ENCODE measurements at places on chromosomes 6 and 20.

DNA sequence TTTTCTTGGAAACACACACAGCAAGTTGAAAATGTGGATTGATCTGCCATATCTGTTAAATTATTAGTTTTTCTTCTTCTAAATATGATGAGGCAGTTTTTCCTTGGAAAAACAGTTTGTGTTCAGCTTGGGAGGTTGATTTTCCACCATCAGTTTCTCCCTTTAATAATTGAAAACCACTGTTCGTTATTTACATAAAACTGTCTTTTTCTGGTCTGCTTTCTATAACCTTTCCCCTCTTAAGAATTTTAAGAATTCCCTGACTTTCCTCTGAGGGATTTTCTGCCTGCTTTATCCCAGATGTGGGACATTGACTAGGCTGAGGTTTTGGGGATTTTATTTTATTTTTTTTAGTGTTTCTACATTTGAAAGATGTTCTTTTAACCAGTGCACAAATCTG is 27.2 kb downstream of the DSE start:
- no peak for DNase-seq

- no peak for DNase-seq
Observed at GRCh38 chr6:12719017-12719416, 2.5 kb downstream of the PHACTR1 start.

DNA sequence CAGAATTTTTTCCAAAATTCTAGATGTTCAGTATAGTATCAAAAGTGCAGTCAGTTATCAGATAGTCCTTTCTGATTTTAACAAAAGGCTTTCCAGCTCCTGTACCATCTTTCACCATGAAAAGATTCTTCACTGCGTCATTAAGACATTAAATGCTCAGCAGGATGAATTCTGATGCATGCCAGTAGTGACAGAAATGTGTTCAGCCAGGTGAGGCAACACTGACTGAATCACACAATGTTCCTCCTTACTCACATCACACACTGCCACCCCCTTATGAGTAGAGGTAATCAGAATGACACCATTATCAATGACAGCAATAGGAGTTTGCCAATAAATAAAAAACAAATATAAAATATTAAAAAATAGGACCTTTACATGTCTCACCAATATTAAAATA is 426.6 kb upstream of the PLCB4 start:
- DNase-seq: no peak

DNA sequence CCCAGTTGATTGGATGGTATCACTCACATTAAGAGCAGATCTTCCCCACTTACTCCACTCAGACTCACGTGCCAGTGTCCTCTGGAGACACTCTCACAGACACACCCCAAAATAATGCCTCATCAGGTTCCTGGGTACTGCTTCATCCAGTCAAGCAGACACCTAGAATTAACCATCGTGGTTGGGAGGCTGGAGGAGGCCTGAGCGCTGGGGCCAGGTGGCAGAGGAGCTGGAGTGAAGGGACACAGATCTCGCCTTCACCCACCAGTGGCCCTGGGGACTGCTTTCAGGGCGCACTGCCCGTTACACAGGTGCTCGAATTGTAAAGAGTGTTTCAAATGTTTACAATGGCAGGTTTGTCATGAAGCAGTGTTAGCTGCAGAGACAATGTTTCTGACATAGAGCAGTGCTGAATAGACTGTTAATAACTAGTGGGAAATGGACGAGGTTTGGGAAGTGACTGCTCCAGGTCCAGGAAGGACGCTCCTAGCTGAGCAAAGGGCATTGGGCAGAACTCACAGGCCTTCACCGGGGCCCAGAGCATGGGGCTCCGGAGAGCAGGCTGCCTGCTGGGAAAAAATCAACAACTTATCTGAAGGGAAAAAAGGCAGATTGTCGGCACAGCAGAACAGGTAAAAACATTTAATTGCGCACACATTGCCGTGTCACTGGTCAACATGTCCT is 38.4 kb downstream of the TMEM242 start:
- DNase-seq: no peak

- no peak for DNase-seq
Observed at GRCh38 chr6:6820641-6821238, 232.2 kb downstream of the LY86 start.

DNA sequence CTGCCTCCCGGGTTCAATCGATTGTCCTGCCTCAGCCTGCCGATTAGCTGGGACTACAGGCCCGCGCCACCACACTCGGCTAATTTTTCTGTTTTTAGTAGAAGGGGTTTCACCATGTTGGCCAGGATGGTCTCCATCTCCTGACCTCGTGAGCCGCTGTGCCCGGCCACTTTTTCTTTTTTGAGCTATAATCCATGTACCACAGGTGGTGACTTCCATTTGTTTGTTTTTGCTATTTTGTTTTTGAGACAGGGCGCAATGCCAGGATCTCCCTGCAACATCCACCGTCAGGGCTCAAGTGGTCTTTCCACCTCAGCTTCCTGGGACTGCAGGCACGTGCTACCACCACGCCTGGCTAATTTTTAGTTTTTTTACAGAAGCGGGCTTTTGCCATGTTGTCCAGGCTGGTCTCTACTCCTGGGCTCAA is 8.5 kb downstream of the HSPA1B start:
- DNase-seq: no peak

DNA sequence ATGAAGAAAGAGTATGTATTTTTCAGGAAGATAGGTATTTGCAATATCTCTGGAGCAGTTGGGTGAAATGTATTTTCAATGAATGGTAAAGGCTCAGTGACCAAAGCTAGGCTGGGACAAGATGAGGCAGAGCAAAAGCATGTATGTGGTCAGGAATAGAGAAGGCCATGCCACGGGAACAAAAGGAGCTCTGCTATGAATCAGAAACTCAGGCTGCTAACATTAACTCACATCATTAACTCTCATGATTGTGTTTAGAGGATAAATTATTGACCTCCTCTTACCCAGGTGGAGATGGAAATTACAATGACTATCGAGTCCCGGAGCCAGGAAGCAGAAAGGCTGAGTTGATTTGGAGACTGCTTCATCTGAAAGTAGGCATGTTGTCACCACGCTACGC is 220.2 kb downstream of the FUT9 start:
- DNase-seq: no peak

- DNase-seq: no peak
Observed at GRCh38 chr6:56764081-56764566, 121.4 kb upstream of the DST start.

DNA sequence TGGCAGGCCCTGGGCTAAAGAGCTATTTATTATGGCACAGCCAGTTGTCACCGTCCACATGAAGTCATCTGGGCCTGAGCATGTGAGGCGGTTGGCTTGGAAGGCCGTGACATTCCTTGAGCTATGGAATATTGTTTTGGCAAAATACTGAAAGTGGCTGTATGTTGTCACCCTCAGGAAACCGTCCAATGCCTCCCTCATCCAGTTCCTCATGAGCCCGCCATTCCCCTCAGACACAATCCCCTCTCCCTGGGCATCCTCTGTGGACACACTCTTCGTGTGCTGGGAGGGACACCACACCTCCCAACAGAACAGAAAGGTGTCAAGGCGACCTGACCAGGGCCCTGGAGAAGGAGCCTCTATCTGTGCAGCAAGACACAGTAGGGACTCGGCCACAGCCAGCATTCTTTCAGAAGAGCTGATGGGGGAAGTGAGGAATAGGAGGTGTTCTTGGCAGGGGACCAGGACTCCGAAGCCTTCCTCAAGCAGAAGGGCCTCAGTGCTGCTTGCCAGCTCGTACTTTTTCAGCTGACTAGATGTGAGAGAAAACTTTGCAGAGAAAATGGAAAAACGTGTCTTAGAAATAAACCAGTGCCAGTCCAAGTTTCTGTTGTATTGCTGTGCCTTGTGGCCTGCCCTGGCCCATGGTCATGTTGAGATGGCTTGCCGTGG is 120.5 kb downstream of the SOD2 start:
- DNase-seq: no peak

DNA sequence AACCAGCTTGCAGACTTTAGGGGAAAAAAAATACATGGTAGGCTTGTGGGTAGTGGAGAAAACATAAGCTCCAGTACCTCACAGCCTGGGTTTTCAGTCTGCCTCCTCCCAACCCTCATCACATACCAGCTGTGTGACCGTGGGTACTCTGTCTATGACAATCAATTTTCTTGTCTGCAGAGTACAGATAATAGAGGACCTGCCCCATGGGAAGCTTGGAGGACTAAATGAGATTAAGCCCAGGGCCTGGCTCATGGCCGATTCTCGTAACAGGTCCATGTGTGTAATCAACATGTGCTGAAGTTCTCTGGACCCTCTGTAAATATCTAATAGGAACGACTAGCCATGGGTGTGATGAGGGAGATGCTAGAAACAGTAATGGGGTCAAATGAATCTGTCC is 34.0 kb downstream of the NT5E start:
- no peak for DNase-seq

DNA sequence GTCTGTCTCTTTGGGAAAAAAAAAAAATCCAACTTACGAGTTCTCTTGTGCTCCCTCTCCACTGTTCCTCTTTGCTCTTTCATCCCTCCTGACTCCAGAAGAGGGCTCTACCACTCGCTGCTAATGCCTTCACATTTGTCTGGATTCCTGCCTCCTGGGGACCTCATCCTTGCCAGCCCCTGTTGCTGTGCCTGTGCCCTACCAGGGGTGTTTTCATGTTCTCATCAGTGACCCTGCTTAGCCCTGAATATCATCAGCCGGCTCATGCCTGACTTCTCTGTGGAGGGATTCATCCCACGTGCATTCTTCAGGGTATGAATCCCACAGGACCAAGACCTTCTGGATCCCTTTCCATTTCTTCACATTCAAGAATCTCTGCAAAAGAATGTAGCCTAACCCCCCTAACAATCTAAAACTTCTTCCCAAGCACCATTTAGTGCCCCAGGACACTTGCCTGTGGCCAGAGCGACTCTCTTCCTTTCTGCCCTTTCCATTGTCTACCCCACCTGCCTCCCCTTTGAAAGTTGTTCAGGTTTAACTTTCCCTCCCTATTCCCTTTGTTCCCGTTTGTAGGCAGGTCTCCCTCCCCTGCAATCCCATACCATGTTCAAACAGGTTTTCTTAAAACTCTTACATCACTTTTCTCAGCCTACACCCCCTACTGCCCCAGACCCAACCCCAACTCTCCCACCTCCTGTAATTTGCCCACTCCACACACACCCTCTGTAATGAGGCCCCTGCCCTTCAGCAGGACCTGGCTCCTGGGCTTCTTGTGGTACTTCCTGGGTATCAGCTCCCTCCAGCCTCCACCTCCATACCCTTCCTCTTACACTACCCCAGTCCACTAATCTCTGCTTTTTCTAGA is 50.2 kb downstream of the RREB1 start:
- no peak for DNase-seq

DNA sequence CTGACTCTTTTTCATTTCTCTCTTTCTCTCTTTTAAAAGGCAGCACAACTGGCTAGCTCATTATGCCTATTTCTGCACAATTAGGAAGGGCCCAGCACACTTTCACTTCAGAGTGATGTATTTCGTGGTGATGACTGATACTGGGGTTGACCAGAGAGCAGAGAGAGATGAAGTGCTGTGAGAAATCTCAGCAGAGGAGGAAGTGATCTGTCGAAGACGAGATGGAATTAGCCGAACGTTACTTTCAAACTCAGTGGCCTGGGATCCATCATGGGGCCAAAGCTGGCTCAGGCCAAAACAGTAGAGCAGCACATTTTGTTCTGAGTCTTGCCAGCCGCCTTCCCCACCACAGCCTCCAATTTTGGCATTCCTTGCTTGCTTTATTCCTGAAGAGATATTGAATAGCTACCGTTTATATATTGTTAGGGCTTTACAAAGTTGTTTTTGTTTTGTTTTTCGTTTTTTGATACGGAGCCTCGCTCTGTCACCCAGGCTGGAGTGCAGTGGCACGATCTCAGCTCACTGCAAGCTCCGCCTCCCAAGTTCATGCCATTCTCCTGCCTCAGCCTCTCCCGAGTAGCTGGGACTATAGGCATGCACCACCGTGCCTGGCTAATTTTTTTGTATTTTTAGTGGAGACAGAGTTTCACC is 213.2 kb upstream of the ECI2 start:
- no peak for DNase-seq

- DNase-seq: peak; percentile 46
Observed at GRCh38 chr6:6610031-6610591, 21.6 kb downstream of the LY86 start.

DNA sequence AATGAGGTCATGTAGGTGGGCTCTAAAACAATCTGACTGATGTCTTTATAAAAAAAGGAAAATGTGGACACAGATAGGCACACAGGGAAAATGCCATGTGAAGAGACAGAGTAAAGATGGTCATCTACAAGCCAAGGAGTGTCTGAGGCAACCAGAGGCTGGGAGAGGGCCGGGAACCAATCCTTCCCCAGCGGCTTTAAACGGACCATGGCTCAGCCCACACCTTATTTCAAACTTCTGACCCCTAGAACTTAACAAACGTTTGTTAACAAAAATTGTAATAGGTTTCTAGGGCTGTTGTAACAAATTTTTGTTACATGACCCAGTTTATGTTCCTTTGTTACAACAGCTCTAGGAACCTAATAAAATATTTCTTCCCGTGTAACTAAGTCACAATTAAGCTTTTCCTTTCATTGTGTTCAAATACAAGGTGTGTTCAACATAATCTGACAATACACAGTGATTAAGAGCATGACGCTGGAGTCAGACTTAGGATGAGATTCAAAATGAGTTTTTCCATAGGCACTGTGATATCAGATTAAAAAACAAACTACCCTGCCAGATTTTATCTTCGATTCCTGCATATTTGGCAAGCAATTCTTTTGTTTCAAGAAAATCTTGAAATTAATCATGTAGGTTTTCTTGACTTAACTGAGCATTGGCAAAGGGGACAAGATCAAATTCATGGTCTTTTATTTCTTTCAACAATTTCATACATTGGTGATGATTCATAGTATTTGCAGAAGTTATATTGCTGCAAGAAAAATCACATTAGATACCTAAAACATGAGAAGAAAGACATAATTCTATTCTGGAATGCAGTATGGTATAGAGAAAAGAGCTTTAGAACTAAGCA is 169.5 kb upstream of the RIPOR2 start:
- no peak for DNase-seq

DNA sequence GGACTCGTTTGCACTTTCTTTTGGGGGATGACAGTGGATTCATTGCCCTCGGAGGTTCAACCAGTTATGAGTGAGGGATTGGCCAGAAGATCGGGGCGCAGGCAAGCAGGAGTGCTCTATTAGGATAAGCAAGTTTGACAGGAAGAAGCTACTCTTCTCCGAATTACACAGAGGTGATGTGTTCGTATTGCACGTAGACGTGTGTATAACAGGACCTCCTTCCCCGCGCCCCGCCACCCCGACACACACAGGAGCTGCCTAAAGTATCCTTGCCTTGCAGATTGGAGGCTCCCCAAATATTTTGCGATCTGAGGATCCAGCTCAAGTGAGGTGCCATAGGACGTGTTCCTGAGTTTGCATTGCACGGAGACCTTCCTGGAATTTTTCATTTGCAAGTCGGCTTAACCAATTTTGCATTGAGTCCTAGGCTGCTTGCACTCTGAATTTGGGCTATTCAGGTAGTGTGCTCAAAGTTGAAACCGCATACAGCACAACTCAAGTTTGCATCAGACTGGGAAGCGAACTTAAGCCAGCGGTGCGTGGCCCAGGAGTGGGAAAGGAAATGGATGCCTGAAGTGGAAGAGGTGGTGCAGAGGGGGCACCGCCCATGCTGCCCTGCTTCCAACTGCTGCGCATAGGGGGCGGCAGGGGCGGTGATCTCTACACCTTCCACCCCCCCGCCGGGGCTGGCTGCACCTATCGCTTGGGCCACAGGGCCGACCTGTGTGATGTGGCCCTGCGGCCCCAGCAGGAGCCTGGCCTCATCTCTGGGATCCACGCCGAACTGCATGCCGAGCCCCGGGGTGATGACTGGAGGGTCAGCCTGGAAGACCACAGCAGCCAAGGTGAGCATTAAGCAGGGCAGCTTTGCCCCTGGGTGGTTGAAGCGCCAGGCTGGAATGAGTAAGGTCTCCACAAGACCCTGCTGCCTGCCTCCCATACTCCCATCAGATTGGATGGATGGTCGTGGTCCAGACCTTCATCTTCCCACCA is 770 bp downstream of the TCF19 start:
- DNase-seq: peak; percentile 17

Data from CD4-positive, alpha-beta T cell treated with Interleukin-10 for 1 hour (primary cell).